Activated T-cell treated with anti-CD3 and anti-CD28 coated beads, Interleukin-2, amount 50 U/mL, for 24 hours (primary cell): ENCODE measurements at places on chromosomes 1 and 21.

GRCh38 chr1:10032590-10033358 is at the start of gene UBE4B:
UBE4B (plus strand) TSS chr1:10032958; CDS start chr1:10033671, 713 bp downstream.
- DNase-seq: peak; percentile 100

DNA sequence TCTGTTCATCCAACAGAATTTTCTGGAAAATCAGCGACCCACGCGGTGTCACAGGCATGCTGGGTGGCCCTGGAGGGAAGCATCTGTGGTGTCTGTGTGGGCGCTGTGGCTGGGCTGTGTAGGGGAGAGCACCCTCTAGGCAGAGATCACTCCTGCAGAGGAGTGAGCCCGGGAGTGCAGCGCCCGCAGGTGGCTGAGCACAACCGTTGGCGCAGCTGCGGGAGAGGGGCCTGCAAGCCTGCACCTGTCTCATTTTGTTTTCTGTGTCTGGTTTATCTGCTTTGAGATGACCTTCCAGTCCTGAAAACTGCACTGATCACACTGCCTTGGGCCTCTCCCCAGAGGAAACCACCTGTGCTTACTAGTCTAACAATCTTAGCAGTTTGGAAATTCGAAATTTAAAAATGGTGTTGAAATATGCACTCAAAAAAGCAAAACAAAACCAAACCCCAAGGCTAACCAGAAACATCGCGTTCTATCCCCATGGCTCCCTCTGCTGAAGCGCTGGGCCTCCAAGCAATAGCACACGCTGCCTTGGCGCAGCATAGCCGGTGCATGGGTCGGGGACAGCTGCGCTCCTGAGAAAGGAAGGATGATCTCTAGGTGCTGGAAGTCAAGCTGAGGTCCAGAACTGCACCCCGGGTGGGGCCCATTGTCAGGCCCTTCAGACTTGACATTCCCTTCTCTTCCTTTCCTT is 4.8 kb downstream of the FAM3B start:
- no peak for DNase-seq

DNA sequence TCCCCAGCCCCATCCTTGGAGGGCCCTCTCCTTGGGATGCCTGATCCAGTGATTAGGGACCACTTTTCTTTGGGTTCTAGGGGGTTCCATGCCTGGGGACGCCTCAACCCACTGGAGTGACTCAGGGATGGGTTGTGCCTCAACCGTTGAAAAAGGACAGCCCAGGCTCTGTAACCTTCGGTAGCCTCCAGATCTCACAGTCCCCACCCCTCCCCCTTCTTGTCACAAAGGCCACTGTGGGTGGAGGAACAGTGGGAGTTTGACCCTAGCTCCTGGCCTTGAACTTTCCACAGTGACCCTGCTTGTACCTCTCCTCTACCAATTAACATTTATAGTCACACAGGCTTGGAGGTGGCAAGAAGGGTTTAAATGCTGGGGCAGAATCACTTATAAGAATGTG is 2.6 kb upstream of the RORC start:
- DNase-seq: no peak

GRCh38 chr1:150869683-150870082 is 6.7 kb downstream of the ARNT start:
- DNase-seq: no peak

DNA sequence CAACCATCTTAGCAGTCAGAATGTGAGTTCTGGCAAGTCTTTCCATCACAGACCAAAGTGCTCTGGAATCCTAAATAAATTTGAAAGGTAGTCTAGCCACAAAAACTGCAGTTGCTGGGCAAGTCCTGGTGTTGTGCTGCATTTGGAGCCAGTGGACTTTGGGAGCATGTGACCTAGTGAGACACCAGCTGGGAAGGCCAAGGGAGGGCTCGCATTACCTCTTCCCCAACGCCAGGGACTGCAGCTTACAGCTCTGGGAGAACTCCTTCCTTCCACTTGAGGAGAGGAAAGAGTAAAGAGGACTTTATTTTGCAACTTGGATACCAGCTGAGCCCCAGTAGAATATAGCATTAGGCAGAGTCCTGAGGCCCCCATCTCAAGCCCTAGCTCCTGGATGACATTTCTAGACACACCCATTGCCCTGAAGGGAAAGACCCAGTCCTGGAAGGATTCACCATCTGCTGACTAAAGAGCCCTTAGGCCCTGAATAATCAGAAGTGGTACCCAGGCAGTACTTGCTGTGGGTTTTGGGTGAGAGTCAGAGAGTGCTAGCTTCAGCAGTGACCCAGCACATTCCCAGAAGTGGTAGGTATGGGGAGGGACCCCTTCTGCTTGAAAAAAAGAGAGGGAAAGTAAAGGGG is 190.7 kb downstream of the NUF2 start:
- no peak for DNase-seq

DNA sequence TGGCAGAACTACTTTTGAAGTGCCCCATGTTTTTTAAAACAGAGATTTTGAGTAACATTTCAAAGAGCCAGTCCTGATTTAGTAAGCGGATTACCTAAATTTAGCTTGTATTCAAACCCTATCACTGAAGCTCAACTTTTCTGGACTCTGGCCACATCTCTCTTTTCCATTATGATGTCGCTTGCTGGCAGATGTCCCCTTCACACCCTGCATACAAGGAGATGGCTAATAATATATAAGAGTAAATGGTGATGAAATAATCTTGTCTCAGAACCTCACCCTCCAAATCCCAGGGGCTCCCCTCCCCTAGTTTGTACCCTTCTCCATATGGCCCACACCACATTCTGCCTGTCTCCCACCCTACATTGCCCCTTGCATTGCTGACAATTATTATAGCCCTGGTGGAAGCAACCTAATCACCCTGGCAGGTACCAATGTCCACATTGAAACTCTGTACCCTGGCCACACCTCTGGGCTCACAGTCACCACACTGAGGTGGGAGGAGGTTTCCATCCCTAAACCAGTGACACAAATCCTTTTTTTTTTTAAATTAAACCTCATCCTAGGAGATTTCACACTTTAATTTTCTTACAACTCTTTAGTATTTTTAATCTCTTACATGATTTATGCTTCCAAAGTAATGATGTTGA is 106.0 kb upstream of the SYT6 start:
- DNase-seq: no peak

- DNase-seq: no peak
These were observed 38.5 kb downstream of the CAMTA1 start for GRCh38 chr1:6823793-6824192.

DNA sequence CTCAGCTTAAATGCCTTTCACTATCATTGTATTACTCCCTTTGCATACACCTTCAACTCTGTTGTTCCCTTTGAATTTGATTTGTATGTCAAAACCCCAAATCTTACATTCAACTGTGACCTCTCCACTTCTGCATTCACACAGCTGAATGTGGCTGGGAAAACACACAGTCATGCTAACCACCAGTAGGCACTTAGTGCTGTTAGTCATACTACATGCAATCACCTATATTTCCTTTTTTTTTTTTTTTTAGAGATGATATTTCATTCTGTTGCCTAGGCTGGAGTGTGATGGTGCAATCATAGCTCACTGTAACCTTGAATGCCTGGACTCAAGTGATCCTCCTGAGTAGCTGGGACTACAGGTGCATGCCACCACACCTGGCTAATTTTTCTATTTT is 16.2 kb downstream of the BTBD8 start:
- DNase-seq: no peak

- DNase-seq: no peak
These were observed 394.6 kb downstream of the LRRIQ3 start for GRCh38 chr1:73803380-73803779.

DNA sequence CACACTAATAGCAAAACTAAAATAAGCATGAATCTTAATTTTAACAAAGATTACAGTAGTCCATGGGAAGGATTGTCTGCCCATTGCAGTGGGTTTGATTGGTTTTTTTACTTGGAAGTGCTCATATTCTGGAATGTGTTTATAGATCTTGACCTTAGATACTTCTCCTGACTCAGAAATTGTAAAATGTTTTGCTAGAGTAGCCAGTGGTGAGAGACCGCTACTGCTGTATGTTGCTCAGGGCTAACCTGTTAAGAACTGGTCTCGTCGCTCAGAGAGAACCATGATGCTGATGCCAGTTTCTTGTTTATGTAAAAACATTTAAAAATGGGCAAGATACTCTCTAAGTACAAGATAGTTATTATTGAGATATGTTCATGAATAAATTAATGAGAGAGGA is 99.9 kb downstream of the ROR1 start:
- no peak for DNase-seq

DNA sequence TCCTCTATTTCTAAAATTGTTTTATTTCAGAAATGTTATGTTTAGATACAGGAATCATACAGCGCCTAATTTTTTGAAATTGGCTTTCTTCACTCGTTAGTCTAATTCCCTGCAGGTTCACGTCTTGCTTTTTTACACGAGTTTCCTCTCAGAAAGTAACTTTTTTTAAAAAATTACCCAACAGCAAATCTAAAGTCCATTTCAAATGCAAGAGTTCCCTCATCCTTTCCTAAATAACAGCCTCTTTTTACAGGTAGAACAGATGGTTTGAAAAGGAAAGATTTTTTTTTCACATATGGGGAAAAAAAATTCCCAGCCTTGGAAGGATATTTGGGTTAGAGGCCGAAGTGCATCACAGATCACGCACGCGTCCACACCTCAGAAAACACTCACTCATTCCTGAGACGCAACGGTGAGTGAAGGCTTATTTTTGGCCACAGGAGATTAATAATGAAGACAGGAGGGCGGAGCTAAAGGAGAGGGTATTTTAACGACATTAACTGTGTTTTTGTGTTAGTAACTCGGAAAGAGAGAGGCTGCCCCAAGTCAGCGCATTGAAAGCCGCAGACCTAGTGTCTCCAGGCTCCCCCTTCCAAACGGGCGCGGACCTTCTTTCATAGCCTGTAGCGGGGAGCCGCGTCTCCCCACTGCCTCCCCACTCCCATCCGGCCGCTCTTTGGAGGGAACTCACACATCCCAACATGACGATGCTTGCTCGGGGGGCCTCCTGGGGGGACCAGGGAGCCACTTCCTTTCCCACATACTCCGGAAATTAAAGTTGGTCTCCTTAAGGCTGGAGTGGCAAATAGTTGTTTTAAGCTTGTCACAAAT is 969 bp upstream of the RIPK4 start:
- DNase-seq: peak; percentile 44

DNA sequence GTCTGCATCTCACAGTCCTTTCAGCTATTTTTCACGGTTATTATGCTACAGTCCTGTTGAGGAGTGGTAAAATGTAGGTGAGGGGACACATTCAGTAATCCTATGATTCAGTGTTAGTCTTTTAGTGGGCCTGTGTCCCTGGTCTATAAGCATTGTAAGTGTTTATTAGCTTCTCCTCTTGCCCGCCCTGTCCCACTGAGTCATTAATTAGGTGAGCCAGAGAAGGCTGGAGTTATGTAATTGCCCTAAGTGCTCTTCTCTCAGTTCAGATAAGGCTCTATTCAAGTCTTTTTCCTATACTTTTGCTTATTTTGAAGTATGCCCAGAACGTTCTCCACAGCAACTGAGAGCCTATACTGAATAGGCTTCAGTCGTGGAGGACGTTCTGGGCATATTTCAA is 76.3 kb upstream of the ZRANB2 start:
- no peak for DNase-seq

GRCh38 chr1:81543764-81544163 is 257.0 kb upstream of the ADGRL2 start:
- no peak for DNase-seq

GRCh38 chr1:53576381-53576801 is 117.2 kb downstream of the DMRTB1 start:
- no peak for DNase-seq

- DNase-seq: no peak
These were observed at the start of gene THBS3 for GRCh38 chr1:155207806-155208540. THBS3 (minus strand) TSS chr1:155207897; CDS start chr1:155207876, 21 bp downstream.

GRCh38 chr1:23896491-23896890 is 16.7 kb downstream of the CNR2 start:
- no peak for DNase-seq

DNA sequence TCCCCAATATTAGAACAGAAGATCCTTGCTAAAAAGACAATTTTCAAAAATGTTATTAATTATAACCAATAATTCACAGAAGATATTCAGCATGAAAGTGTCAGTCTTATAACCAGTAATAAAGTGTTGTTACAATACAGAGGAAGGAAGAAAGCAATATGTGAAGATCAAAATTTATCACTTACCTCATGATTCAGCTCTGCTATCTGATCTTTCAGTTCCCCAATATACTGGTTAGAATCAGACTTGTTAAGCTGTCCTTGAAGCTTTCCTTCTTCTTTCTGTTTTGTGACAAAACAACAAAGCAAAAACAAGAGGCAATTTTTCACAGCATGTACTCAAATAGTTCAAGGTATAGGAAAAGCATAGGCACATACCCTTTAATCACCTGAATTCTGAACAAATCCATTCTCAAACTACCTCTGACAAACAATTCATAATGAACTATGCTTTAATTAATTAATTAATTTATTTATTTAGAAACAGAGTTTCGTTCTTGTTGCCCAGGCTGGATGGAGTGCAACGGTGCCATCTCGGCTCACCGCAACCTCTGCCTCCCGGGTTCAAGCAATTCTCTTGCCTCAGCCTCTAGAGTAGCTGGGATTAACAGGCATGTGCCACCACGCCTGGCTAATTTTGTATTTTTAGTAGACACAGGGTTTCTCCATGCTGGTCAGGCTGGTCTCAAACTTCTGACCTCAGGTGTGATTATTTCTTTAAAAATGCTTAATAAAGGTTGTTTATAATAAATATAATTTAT is 76.9 kb upstream of the GFI1 start:
- no peak for DNase-seq

DNA sequence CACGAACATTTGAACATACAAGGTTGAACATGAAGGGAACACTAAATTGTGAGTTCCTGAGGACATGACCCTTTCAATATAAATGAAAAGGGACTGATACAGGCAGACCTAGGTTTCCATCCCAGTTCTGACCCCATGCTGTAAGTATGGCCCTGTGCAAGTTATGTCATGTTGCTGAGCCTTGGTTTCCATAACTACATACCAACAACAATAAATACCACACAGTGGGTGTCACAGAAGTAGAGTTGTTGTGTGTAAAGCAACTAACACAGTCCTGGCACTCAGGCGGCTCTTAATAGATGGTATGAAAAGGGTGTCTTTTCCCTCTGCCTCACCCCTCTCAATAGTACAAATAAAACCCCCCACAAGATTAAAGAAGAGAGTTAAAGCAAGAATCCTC is 140.8 kb downstream of the LMX1A start:
- no peak for DNase-seq

DNA sequence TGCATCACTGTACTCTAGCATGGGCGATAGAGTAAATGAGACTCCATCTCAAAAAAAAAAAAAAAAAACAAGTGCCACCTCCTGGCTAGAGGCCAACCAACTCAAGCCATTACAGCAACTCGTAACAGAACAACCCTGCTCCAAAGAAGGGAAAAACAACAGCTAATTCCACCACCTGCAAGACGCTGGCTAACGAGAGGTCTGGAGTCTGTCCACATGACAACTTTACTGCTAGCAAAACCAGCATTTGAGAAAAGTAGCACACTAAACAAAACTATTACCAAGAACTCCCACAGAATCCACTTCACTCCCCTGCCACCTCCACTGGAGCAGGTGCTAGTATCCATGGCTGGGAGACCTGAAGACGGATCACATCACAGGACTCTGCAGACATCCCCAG is 24.1 kb upstream of the EGLN1 start:
- DNase-seq: no peak

- DNase-seq: no peak
These were observed 43.6 kb downstream of the CACHD1 start for GRCh38 chr1:64513545-64513944.

GRCh38 chr21:37139902-37140301 is 66.8 kb downstream of the TTC3 start:
- no peak for DNase-seq
